ENCODE measurements at places on chromosomes 7 and 10.

GRCh38 chr7:76267107-76267893, 35.2 kb upstream of the HSPB1 start:
- DNase-seq: no peak

DNA sequence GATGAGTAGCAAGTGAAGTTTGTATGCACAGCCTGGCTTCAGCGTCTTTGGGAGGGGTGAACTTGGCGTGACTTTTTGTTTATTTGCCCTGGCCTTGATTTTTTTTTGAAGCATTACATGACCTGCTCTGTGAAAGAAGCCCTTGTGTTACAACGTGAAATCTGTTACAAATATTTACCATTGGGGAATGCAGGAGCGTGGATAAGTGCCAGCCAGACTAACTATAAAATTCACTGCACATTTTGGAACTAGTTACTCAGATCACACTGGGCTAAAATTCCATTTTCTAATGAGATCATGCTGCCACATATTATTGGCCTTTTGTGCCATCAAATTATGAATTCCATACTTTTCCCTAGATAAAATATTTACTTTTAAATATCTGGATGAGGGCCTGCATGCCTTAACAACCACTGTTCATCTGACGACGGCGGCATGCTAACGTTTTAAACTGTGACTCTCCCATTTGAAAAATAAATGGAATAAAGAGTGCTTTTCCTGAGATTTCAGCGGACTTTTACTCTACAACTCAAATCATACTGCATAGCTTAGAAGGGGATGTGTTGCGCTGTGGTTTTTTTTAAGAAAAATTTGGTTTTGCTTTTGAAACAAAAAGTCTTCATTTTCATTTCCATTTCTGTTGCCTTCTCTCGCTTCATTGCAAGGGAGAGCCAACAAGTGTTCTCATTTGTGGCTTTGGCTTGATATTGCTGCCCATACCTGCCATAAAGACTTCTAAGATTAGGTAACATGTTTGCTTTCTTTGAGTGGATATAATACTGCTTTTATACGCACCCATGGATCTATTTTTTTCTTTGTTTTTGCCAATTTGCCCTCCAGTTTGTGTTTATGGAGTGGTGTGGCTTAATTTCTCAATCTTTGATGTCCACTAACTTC, 352.2 kb downstream of the TFEC start:
- DNase-seq: no peak

DNA sequence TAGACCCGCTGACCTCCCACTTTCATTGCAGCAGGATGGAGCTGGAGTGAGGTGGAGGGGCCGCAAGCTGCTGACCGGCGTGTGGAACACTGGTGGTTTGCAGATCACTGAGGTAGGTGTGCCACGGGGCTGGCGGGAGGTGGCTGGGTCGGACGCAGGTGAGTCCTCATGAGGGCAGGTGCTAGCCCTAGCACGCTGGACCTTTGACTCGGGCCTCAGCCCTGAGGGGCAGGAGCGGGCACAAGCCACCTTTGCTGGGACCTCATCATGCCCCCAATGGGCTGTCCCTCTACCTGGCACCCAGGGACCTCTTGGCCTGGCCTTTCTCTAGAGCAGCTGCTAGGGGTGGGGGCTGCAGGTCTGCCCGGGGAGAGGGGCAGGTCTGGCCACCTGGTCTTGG, 93.3 kb downstream of the ZMIZ1 start:
- DNase-seq: no peak

DNA sequence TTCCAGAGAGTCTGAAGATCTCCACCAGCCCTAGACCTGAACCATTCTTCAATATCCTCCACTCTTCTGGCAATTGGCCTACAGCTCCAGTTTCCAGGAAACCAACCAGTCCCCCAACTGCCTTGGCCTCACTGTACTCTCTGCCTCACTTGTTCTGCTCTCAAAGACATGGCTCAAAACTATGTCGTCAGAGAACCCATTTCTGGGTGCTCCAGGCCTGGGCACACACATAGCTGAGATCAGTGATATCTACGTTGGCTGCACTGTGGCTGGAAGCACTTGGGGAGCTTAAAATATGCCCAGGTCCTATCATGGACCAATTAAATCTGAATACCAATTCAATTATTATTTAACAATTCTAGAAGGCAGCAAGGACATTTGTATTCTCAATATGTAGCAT, 93.1 kb downstream of the COBL start:
- no peak for DNase-seq

GRCh38 chr7:11208883-11209465, 235.3 kb downstream of the PHF14 start:
- no peak for DNase-seq

DNA sequence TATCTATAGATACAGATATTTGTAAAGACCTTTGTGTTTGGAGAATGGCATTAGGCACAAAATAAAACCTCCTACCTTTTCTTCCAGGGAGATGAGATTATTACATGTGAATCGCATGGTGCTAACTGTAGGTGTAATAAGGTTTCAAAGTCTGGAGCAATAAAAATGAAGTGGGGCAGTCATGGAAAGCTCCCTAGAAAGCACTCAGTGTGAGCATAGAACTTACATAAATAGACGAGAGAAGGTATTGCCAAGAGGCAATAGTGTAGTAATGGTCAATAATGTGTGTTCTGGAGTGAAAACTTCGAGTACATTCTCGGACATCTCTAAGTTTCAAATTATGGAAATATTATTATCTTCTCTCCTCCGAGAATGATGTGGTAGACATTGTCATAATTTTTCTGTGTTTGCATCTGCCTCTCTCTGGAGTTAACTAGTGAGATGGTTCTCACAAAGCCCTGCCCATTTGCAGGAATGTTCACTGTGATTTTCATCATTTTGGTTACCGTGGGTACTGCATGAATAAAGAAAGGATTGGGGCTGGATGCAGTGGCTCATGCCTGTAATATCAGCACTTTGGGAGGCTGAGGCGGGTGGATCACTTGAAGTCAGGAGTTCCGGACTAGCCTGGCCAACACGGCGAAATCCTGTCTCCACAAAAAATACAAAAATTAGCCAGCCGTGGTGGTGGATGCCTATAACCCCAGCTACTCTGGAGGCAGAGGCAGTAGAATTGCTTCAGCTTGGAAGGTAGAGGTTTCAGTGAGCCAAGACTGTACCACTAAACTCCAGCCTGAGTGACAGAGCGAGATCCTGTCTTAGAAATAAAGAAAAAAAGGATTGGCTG, 10.6 kb downstream of the VIM start:
- DNase-seq: no peak

- no peak for DNase-seq
These were observed 137.8 kb upstream of the FAM20C start for GRCh38 chr7:54615-55014.

- DNase-seq: peak; percentile 34
These were observed 12.7 kb upstream of the GSAP start for GRCh38 chr7:77428777-77429231.

DNA sequence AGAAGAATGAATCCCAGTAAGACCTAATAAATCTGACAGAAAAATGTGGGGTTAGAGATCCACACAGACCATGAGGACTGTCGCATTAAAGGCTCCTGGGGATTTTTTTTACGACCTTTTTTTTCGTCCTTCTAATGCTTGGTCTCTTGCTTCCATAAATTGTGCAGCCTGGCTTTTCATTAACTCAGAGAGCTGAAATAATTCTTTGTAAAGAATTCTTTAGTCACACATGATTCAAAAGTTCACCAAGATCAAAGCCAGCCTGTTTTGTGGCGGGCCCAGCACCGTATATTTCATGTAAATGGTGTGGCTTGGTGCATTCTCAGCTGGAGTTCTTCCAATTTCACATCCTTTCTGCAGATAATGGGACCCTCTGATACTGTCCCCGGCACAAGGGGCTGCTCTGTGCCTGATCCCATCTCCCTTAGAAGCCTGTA, 206.6 kb upstream of the BMPER start:
- no peak for DNase-seq

DNA sequence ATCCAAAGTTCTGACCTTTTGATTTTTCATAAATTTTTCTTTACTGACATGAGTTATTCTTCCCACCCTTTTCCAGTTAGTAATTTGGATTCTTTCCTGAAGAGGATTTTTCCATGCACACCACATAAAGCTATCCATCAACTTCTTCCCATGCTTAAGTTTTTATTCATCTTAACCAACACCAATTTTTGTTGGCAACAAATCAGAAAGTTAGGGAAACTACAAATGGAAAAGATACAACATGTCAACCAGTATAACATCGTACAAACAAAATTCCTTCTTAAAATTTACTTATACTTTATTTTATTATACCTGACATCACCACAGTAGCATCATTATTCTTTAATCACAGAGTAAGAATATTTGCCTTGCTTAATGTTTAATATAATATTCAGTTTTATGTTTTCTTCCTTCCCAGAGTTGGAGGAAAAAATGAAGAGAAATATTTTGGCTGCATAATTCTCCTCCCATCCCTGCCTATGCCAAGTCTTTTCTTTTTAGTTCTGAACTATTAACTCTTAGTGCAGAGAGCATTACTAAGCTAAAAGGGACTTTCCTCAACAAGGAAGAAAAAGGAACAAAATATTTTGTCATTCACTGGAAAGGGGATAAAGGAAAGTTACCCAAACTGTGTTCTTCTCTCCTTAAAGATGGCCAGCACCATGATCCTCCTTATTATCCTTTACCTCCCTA, 67.5 kb upstream of the MEOX2 start:
- DNase-seq: no peak

- no peak for DNase-seq
These were observed 422.3 kb downstream of the DGKB start for GRCh38 chr7:14480281-14480680.

DNA sequence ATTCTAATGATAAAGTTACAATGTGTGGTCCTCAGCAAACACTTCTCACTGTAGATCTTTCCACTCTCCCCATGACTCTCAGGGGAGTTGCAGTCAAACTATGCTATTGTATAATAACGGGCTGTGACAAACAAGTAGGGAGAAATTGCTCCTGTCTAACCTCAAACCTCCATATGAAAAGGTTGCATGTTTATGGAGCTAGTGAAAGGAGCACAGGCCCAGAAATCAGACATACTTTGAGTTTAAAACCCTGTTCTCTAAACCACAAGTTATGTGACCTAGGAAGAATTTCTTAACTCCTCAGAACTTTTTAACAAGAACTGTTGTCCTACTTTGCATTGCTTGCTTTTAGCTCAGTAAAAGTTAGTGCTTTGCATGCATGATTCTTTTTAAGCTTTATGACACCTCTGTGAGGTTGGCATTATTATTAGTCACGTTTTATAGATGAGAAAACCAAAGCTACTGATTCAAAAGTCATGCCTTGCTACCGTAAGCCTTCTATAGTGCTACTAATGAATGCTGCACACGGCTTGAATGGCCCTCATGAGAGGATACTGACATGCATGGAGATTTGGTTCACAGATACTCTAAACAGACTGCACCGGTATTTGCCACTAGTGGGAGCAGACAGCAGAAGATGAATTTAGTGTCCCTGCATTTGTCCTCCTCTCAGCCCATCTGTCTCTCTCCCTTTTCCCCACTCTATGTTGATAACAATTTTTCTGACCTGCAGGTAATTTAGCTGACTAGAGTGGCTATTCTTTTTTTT, 129.5 kb upstream of the PCGF5 start:
- no peak for DNase-seq

GRCh38 chr7:77282897-77283296, 83.3 kb upstream of the FGL2 start:
- DNase-seq: no peak

DNA sequence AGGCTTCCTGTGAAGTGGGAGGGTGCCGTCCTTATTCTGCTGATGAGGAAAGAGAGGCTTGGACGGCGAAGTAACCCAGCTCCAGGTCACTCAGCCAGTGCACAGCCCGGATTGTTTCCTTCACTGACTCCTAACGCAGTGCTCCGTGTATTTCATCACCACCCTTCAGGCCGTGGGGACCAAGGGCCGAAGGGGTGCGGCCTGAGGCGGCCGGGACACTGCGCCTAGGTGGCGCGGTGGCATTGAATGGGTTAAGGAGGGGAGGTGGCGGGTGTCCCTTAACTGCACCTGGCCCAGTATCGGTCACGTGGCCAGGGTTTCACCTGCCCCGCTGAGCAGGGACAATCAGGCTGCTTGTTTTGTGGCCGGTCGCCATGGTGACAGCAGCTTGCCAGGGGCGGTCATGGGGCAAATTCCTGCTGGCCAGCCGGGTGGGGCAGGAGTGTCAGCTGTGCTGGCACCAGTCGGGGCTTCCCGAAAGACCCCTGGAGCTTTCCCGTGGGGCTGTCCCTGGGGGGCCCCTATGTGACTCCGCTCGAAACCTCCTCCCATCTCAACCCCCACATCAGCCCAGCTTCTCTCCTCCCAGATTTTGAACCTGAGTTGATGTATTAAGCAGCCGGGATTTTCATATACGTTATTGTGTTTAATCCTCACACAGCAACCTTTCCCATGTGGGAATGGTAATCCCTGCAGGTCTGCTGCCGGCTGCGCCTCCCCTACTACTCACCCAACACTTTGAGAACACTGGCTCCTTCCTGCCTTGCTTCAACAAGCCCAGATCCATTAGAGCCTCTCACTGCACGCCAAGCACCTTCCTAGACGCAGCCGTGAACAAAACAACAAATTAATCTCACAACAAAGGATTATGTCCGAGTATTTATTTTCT, 4.4 kb upstream of the ABHD11 start:
- DNase-seq: no peak

GRCh38 chr7:87599336-87599735, 1.3 kb downstream of the ABCB1 start:
- no peak for DNase-seq

- DNase-seq: no peak
These were observed 77.2 kb upstream of the CHST15 start for GRCh38 chr10:124170631-124171030.

GRCh38 chr10:5457741-5458140, 41.6 kb downstream of the CALML5 start:
- no peak for DNase-seq

DNA sequence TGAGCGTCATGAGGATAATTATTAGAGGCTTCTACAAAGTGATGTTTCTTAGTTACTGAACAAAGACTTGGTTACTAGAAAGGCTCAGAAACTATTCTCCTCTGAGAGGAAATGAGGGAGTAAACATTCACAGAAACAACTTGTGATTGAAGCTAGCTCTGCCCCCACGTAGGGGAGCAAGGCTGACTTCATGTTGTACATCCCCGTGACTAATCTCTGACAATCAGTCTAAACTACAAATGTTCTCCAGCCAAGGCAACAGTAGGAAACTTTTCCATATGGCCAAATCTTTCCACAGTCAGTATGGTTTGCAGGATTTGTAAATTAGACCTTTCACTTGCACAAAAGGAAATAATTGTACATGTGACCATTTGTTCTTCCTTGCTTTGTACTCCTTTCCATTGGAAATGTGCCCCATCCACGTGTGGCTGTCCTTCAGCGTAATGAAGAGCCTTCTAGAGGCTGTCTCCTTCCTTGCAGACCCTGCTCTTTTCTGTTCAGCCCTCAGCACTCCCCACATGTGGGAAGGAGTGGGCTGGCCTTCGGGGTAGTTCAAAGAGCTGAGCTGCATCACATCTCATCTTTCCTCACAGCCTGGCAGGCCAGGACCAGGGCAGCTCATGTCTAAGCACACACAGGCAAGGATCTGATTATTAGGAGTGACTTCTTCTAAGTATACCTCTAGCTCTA, 93.5 kb downstream of the PCGF5 start:
- no peak for DNase-seq

- DNase-seq: no peak
These were observed 90.7 kb downstream of the TFPI2 start for GRCh38 chr7:93799750-93800357.

Data from SIG-M5 (cell line).